Right hindlimb (tissue), 1 donor: ENCODE measurements at places on chromosomes 4 and X.

- no peak for DNase-seq
Observed at GRCh38 chr4:100679926-100680325, 162.1 kb upstream of the EMCN start.

GRCh38 chrX:51955200-51955599 is 61.8 kb downstream of the MAGED1 start:
- no peak for DNase-seq

GRCh38 chr4:19999276-19999675 is 252.4 kb upstream of the SLIT2 start:
- DNase-seq, result no peak

DNA sequence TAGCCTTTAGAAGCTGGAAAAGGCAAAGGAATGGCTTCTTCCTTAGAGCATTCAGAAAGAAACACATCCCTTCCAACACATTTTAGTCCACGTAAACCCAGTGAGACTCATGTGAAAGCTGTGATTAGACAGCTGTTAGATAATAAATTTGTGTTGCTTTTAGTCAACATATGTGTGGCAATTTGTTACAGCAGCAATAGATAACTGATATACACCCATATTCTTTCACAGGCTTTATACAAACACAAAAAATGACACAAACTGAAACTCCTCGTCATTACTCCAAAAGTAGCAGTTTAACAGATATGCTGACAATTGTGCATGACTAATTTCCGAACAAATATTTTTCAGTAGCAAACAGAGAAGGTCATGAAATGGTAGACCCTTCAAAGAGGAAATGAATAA is 65.3 kb downstream of the ANTXR2 start:
- DNase-seq, result no peak

DNA sequence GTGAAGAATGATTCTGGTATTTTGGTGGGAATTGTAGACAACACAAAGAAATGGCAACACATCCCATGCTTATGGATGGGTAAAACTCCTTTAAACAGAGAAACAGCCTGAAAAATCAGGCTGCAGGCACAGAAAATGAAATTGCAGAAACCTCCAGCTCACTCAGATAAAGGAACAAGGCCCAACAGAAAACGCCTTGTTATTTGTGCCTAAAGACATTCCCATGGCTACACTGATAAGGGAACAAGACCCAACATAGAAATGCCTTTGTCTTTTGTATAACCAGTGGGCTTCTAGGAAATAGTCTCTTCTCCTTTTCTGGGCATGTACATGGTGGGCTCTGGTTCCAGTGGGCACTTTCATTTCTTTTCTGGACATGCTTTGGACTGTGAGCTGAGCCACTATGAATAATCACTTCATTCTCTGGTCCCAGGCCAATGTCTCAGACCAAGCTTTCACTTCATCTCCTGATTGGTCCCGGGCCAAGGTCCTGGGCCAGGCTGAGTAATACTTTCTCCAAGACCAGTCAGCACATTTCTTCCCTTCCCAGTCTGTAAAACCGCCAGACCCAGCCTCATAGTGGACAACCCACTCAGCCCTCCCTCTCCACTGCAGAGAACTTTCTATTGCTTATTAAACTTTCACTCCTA is 160.5 kb downstream of the TBX22 start:
- DNase-seq, result no peak

GRCh38 chr4:53784112-53784511 is 192.8 kb upstream of the LNX1 start:
- DNase-seq, result no peak

- DNase-seq, result no peak
Observed at GRCh38 chr4:168569931-168570276, 73.1 kb downstream of the PALLD start.
